ENCODE measurements at places on chromosomes 3 and 15.

DNA sequence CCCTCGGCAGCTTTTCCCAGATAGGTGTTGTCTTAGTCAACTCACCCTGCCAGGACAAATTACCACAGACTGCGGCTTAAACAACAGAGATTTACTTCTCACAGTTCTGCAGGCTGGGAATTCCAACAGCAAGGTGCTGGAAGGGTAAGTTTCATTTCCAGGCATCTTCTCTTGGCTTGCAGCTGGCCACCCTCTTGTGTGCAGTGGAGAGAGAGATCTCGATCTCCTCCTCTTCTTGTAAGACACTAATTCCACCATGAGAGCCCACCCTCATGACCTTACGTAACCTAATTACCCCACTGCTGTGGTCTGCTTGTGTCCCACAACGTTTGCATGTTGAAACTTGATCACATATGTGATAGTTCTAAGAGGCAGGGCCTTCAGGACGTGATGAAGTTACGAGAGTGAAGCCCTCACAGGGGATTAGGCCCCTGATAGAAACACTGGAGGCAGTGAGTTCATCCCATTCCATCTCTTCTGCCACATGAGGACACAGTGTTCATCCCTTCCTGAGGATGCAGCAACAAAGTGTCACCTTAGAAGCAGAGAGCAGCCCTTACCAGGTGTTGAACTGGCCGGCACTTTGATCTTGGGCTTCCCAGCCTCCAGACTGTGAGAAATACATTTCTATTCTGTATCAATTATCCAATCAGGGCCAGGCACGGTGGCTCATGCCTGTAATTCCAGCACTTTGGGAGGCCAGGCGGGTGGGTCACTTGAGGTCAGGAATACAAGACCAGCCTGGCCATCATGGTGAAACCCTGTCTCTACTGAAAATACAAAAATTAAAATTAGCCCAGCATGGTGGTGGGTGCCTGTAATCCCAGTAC lies 247.7 kb downstream of the PLCL2 start:
- DNase-seq: no peak

DNA sequence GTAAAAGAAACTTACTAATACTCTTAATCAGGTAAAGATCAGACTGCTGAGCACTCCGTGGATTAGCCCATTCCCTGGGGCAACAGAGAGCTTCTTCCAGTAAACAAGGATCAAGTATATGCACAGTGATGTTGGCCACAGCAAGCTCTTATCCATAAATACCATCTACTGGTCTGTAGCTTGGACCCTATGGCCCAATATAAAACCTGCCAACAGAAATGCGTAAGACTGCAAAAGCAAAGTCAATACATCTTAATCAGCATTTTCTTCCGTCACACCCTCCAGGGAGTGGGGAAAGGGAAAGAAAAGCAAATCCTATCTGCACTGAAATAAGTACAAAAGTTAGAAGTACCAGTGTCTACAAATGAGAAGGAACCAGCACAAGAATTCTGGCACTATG lies 1082.1 kb downstream of the ZPLD1 start:
- no peak for DNase-seq

- DNase-seq: no peak
These were observed 730 bp downstream of the MYD88 start for GRCh38 chr3:38139191-38139590.

GRCh38 chr3:169668957-169669741 lies 5.6 kb upstream of the MECOM start:
- no peak for DNase-seq

DNA sequence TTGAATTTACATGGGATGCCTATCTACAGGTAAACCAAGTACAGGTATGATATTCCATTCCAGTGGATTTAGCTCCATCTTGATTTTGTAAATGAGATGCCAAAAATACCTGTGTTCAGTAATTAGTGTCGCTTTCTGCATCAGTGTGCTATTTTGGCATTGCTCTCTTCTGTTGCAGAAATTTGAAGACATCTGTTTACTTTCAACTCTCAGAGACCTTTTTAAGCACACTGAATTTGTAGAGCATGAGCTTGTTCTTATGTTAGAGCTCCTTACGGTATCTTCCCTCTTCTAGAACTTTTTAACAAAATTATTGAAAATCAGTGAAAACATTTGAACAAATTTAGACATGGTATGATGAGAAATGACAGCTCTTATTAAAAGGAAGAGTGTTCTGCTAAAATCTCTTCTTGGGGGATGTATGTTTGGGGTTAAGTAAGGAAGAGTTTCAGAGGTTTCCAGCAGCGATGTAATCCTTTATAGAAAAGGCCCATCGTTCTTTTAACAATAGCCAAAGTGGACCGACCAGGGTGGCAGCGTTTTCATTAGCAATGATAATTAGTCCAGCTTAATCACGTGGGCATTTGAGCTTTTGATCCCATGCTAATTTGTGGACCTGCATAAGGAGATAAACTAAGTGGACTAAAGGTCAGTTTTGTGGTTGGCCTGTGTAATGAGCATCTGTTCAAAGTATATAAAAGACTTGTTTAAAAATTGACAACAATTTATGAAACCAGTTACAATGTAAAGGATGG lies 385.4 kb downstream of the PTPRG start:
- no peak for DNase-seq

GRCh38 chr15:31296646-31297574 lies 29.7 kb upstream of the KLF13 start:
- DNase-seq: no peak

DNA sequence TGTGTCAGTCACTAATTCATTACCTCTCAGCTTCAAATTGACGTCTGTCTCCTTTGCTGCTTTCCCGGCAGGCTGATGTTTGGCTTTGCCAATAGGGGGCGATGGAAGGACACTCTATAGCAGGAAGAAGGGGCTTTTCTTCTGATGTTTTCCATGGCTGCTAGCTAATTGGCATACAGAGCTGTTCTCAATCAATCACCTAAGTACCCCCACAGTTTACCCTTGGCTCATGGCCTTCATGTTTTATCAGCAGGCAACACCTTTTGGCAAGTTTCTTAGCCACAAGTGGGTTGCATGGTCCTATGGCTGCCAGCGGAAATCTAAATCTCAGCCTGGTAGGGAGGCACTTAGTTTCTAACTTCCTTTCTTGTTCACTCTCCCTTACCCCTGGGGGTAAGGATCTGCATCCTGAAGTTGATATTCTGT lies 45.0 kb downstream of the ESYT3 start:
- DNase-seq: no peak

DNA sequence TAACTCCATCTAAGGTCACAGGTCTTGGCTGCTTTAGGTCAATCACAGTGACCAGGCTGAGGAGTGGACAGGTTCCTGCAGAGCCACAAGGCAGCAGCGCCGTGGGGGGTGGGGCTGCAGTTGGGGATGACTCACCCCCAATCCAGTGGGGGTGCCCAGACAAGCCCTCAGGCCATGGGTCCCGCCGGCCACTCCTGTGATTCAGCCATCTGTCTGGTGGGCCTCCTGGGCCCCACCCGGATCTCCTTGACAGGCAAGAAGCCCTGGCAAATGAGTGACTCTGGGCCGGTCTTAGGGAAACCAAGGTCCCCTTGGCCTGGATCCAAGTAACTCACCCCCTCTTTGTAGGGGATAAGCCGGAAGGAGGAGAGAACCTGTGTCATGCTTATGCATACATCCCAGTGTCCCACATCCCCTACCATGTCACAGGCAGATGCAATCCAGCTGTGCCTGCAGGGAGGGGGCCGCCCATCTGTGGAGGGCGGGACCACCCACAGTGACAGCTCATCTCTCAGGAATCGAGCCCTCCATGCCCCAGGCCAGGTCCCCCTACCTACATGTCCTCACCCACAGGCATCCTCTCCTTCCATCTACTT lies 495 bp upstream of the COL7A1 start:
- no peak for DNase-seq

DNA sequence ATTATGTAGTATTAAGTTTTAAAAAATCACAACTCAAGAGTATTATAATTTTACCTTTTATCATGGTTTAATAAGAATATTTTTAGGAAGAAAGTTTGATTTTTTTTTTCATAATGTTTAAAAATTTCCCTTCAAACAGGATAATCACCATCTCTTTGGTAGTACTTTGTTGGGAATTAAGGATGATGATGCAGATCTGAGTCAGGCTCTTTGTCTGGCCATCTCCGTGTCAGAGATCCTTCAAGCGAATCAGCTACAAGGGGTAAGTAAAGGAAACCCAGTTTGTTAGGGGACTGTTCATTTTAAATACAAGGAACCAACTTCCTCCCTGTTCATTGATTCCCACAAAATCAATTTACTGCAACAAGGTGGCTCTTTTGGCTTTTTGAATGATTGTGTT lies 36.8 kb upstream of the NIT2 start:
- DNase-seq: no peak

GRCh38 chr15:27617013-27617412 lies 482.1 kb downstream of the OCA2 start:
- DNase-seq: no peak

DNA sequence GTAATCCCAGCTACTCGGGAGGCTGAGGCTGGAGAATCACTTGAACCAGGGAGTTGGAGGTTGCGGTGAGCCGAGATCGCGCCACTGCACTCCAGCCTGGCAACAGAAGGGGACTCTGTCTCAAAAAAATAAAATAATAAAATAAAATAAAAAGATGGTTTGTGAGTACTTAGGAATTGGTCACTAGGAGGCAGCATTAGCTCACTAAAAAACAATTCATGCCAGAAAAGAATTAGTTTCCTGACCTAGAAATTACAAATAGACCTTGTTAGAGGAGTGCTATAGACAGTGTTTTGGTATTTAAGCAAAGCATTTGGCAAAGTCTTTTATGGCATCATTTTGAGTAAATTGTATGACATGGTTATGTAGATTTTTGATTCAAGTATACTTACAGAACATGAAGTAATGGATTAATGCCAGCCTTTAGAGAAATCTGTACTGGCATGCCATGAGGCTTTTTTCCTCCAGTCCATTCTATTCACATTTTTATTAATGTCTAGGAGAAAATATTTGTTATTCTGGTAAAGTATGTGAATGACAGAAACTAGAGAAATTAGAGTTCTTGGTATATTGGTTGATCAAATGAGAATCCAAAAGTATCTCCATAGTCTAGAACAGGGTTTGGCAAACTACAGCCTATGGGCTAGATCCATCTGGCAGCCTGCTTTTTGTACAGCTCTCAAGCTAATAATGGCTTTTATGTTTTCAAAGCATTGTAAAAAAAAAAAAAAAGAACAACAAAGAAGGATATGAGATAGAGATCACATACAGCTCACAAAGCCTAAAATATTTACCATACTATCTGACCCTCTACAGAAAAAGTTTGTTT lies 81.6 kb downstream of the LRRC49 start:
- peak; percentile 49 for DNase-seq

DNA sequence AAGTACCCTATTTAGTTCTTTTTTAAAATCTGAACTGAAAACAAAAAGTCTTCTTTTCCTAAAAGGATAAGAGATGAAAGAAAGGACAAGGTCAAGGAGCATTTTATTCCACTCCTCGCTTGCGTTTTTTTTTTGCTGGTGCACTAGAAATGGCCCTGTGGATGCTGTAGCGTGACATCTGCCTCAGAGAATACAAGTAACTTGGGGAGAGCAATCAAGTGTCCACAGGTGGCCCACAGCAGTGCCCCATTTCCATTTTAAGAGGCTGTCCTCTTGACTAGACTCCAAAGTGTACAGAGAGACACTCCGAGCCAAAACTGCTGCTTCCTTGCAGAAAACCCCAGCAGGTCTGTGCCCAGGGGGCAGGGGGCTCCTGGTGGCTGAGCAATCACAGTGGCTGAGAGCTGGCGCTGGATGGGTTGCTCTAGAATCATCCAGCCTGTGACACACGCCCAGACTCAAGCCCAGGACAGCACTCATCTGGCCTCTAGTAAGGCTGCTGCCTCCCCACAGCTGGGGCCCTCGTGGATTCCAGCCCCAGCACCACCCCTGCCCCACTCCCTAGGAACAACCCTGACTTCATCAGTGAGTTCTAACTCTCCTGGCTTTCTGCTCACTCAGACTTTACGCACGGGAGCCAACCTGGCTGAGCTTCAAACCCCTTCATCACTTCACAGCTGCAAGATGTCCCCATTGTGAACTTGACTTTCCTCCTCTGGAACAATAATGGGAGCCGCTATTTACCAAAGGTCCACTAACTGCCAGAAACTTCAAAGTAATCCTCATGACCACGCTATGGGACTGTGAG lies 71.1 kb upstream of the SPATA12 start:
- no peak for DNase-seq

DNA sequence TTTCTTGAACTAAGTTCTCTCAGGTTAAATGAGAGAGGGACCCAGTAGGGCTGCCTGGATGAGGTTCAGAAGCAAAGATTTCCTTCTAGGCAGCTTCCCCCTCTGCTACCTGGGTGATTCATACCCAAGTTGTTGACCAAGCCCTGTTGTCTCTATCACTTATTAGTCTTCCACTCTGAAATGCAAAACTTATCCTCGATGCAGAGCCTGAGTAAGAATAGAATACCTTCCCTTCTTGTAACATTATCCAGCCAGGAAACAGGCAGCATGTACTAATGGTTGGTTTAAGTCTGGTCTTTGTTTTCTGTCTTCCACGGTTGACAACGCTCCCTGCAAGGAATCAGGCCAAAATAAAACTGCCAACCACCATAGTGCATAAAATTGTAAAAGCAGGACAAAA lies 377.3 kb downstream of the MECOM start:
- no peak for DNase-seq

DNA sequence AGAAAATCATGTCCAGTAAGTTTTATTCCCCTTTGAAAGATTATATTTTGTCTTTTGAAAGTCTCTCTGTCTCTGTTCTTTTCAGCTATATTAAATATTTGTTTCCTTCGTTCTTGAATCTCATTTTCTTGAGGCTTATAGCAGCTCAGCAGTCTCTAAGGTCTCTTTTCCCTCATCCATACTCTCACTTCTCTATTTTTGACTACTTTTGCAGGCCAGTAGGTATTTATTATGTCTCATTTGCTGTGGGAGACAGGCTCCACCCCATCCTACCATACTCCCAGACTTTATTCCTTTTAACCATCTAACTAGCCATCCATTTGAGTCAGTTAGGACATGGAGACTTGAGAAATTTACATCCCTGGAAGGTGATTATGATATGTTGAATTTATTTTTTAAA lies 71.0 kb downstream of the FILIP1L start:
- DNase-seq: no peak

DNA sequence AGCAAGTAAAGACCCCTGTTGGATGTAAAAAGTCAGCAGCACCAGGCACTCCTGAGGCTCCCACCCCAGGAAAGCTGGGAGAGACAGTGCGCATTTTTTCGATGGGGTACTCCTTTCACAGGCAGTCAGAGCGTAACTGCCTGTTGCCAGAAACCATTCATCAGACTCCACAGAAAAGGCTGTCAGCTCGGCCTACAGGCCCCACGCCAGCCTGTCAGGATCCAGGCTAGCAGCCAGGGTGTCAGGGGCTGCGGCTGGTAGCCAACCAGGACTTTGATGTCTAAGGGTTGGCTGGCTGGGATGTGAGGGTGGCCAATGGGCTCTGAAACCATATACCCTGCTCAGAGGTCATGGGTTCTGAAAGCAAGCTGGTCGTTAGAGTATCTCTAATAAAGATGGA lies 164.5 kb downstream of the WNT5A start:
- no peak for DNase-seq
